Mesenchymal stem cell (in vitro differentiated cells and primary cell): ENCODE measurements at places on chromosomes 11 and 22.
A peak's percentile ranks its signal among the peaks of the same experiment; 100 is the strongest.

- peak; percentile 91 for DNase-seq
These were observed 10.0 kb downstream of the PPM1F start for GRCh38 chr22:21942407-21943343.

GRCh38 chr22:45468872-45469271, 33.8 kb upstream of the FBLN1 start:
- no peak for DNase-seq

DNA sequence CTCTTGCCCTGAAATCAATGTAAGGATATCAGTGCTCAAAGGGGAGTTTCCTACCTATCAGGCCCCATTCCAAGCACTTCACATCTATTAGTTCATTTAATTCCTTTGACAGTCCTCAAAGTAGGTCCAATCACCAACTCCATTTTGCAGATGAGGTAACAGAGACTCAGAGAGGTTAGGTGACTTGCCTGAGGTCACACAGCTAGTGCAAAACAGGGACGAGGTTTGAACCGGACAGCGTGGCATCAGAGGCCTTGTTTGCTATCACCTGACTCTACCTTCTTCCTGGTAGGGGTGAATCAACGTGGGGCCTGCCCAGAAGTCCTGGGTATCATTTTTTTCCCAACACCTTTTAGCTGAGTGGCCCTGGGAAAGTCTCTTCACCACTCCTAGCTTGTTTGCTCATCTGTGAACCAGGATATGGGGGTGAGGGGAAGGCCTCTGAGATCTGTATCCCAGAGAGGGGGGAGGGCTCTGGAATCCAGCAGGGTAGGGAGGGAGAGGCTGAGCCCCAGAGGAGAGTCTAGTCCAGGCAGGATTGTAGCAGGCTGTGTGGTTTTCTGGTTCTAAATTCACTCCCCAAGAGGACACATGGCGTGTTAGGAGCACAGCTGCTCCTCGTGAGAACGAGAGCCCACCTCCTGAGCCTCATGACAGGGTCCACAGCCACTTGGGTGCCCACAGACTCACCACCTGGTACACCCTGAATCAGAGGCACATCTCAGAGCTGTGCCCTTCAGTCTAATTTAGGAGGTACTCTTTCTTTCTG, 174.7 kb downstream of the MN1 start:
- DNase-seq = no peak

DNA sequence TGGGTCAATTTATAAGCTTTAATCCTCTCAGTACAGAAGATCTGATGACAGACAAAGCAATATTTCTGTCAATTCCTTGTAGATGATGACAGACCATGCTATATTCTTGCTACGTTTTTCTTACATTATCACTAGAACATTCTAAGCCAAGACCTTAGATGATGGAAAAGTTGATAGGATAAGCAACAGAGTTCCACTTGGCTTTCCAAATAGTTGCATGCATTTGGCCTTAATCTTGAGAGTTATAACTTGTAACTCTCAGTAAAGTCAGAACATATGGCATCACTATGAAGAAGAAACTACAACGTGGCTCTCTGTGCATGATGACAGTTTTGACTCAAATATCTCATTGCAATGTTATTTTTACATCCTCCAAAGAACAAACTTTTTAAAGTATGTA, 544.3 kb upstream of the LRRC4C start:
- DNase-seq = no peak

DNA sequence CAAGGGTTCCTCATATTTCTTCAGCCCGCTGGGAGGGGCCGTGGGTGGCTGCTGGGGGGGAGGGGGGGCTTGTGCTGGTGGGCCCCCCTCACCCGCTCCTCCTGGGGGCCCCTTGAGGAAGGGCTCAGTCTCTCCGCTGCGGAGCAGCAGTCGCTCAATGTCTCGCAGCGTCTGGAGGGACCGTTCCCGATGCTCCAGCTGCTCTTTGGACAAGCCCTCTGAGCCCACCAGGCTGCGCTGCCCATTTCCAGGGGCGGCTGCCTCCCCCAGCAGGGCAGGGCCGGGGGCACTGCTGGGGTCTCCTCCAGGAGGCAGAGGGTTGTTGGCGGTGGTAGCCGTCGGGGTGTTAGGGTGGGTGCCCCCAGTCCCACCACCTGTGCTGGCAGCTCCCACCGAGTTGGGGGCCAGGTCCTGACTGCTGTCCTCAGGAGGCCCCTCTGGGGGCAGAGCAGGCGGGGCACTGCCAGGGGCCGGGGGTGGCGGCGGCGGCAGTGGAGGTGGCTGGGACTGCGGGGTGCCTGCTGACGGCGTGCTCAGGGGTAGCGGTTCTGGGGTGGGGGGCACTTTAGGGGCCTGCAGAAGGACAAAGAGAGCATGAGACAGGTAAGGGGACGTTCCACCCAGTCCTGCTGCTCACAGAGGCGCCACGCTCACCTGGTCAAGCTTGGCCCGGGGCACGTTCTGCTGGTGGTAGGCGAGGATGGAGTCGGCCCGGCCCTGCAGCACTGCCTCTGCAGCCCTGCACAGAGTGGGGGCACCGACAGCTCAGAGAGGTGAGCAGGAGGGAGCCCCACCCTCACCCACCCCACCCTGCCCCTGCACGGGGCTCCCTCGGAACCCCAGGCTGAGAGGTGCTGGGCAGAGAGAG, 18.9 kb downstream of the CXCR5 start:
- DNase-seq = no peak

GRCh38 chr11:119195680-119196079, 10.4 kb downstream of the NHERF4 start:
- DNase-seq = peak; percentile 72

DNA sequence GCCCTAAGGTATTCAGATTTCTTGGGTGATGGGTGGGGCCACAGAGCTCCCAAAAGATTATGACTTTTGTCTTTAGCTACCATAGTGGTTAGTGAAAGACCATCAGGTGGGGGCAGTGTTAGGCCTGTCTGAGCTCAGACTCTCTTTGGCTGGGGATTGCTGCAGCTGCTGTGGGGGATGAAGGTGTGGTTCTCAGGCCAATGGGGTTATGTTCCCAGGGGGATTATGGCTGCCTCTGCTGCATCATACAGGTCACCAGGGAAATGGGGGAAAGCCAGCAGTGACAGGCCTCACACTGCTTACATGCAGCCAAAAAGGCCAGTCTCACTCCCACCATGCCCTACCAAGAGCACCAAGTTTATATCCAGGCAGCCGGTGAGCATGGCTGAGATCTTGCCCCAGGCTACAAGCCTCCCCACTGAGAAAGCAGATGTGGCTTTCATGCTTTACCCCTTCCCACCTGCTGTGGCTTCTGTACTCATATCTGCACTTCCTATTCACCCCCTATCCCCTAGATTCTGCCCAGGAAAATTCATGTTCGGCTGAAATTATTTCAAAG, 24.8 kb downstream of the CNTF start:
- DNase-seq = no peak

DNA sequence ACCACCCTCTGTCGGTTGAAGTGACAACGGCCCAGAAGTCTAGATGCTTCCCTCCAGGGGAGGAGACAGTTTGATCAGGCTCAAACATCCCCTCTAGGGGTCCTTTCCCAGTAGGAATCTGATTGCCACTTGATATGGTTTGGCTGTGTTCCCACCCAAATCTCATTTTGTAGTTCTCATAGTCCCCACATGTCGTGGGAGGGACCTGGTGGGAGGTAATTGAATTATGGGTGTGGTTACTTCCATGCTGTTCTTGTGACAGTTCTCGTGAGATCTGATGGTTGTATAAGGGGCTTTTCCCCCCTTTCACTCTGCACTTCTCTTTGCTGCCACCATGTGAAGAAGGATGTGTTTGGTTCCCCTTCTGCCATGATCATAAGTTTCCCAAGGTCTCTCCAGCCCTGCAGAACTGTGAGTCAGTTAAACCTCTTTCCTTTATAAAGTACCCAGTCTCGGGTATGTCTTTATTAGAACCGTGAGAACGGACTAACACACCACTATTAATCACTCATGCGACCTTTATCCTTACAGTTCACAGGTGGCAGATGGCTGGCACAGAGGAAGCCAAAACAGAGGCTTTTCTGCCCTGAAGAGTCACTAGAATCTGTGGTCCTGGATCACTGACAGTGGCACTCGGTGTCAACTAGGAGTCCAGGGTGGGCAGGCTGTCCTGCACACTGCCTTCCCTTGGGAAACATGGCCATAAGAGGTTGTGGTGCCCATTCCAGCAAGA, 21.6 kb downstream of the ASPHD2 start:
- DNase-seq = no peak

DNA sequence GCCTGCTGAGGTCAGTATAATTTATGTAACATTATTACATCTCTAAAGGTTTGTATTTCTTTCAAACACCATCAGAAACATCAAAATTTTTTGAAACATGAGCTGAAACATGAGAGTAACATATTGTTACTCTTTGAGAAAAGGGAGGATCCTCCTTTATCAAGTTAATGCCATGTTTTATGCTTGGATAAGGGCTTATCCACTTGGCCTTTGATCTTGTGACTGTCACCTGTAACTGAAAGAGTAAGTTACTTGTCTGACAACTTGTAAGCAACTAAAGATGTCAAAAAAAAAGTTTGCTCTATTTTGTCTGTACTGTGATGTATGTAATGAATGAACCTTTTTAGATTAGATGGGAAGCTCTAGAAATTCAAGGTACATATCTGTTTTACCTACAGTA, 59.6 kb downstream of the FAR1 start:
- no peak for DNase-seq

DNA sequence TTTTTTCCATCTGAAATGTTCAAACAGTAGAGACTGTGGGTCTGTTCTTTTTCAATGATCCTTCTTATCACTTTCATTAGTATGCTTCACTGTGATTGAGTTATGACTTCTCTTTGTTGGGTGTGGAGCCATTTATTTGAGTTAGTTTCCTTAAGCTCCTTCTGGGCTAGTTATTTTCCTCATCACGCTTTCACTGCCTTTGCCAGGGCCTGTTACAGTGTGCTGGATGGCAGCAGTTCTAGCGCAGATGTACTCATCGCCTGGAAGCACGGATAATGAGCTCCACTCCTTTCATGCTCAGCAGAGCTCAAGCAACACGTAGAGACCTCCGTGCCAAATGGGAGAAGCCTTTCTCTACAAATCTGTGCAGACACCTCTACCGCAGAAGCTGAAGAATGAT, 7.0 kb upstream of the ARHGAP42 start:
- DNase-seq = no peak

DNA sequence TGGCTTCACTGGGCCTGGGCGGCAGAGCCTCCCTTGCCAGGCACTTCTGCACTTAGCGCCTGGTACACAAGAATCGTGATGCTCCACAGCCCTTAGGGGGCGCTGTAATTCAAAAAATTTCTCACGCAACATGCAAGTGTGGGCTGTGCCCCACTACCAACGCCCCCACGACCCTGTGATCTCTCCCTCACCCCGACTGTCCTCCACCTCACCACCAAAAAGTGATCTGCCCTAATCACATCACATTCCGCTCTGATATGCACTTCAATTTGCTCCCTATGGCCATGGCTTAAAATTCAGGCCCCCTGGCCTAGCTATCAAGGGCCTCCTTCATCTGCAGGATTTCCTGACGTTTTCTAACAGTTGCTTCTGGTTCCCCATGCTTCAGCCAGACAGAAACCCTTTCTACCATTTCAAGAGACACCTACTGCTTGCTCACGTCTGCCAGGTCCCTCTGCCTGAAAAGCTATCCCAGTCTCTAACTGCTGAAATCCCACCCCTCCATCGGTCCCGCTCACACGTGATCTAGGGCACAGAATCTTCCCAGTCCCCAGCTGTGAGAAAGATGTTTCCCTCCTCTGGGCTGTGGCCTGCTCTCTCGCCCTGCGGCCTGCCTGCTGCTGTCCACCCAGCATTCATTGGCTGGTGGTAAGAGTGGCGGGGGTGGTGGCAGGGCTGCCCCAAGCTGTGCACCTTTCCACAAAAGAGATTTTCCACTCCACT, 27.9 kb upstream of the LRRC32 start:
- DNase-seq = no peak

GRCh38 chr11:6468712-6469495, 4.8 kb downstream of the TRIM3 start:
- peak; percentile 96 for DNase-seq

DNA sequence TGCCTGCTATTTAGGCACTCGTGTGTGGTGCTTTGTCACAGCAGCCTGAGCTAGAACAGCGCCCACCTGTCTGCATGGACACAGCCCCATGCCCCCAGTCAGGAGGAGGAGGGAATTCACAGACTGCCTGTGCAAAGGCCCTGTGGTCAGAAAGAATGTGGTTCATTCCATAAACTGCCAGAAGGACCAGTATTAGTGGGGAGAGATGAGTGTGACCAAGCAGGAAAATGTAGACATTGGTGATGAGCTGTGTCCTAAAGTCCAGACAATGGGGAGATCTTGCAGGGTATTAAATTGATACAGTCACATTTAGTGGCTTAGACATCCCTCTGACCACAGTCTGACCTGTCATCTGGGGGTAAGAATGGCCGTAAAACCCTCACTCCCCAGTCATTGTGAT, 83.7 kb upstream of the LINC01488 start:
- DNase-seq = no peak

- DNase-seq = no peak
These were observed 132.9 kb upstream of the ZBED5 start for GRCh38 chr11:10990637-10991193.

DNA sequence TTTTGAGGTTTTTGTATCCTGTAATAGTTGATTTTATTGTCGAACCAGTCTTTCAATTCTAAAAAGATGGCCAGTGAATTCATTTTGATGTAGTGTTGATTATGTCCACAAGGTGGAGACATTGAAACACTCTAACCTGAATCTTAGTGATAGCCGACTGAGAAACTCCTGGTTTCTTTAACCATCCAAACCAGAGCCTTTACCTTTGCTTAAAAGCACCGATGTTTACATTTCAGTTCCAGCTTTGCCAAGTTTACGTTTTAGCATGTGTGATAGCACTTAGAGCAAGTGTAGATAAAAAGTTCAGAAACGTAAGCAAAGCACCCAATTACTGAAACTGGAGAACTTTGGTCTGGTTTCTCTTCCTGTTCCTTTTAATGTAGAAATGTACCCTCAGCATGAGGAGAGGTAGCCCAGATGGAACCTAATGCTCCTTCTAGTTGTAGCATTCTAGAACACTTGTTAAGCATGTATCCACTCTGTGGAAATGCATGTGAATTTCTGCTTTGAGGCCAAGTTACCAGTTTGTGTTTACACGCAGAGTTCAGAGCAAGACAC, 208.6 kb downstream of the DBX1 start:
- DNase-seq = peak; percentile 80

GRCh38 chr11:118789501-118790356, 1.2 kb downstream of the DDX6 start:
- DNase-seq = peak; percentile 43

DNA sequence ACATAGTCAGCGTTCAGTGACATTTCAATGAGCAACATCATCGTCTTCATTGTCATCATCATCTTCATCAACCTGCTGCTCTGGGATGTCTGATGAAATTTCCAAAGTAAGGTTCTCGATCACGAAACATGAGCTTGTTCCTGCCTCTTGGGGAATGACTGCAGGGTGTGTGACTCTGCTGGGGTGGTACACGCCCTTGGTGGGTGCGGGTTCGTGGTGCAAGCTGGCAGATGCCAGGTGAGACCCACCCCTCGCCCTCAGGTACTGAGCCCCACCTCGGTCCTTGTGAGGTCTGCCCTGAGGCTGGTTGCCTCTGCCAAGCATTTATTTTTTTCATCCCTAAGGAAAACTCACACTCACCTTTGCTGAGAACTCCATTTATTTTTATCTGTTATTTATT, 1389.2 kb downstream of the TBC1D22A start:
- DNase-seq = no peak
